ENCODE measurements at places on chromosomes 12 and 14.
A peak's percentile ranks its signal among the peaks of the same experiment; 100 is the strongest.

DNA sequence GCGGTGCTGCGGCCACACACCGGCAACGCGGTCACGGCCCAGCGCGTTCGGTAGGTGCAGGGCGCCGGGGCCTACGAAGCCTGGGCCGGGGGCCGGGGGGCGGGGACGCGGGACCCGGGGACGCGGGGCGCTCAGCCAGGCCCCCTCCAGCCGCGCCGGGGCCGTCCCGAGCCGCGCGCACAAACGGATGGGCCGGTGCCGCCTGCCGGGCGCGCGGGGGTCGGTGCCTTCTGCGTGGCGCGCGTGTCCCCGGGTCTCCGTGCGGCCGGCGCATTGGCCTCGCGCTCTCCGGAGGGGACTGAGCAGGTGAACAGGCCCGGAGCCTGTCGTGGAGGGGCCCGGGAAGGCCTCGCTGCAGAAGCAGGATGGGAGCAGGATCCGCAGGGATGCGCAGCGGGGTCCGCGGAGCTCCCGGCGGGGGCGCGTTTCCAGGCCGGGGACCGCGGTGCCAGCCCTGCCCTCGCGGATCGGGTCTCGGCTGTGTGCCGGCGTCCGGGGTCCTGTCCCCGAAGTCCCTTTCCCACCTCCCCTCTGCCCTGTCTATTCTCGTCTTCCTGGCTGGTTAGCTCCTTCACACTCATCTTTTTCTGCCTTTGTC is 421 bp downstream of the GLT1D1 start:
- no peak for DNase-seq

- peak; percentile 77 for DNase-seq
Measured at GRCh38 chr12:53746592-53747092, 5.1 kb downstream of the CISTR start.

- DNase-seq: peak; percentile 32
Measured at GRCh38 chr12:7142056-7142644, 12.0 kb downstream of the CLSTN3 start.

DNA sequence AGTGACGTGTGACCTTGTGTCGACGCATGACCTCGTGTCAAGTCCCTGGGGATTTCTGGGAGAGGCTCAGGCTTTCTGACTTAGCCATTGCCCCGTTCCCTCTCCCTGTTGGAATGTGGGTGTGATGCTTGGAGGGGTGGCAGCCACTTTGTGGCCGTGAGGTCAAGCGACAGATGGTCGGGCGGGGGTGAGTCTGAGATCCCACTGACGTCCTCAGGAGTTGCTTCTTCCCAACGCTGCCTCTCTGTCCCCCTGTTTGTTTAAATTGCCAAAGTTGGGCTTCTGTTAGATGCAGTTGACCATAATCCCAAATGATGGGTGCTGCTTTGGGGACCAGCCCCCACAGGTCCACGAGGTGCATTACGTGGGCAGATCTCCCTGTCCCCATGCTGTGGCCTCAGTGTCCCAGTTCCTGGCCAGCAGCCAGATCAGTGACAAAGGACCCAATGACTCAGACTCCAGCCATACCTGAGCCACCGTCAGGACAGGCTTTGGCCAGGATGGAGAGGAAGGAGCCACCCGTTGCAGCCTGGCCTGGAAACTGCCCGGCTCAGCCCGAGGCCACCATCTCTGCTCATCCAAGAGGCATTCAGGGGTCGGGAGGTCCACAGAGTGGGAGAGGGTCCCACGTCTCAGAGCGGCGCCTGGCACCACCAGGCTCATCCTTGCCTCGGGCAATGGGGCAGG is 34.4 kb upstream of the GALNT9 start:
- no peak for DNase-seq

- no peak for DNase-seq
Measured at GRCh38 chr12:109858764-109859163, 21.6 kb downstream of the GLTP start.

DNA sequence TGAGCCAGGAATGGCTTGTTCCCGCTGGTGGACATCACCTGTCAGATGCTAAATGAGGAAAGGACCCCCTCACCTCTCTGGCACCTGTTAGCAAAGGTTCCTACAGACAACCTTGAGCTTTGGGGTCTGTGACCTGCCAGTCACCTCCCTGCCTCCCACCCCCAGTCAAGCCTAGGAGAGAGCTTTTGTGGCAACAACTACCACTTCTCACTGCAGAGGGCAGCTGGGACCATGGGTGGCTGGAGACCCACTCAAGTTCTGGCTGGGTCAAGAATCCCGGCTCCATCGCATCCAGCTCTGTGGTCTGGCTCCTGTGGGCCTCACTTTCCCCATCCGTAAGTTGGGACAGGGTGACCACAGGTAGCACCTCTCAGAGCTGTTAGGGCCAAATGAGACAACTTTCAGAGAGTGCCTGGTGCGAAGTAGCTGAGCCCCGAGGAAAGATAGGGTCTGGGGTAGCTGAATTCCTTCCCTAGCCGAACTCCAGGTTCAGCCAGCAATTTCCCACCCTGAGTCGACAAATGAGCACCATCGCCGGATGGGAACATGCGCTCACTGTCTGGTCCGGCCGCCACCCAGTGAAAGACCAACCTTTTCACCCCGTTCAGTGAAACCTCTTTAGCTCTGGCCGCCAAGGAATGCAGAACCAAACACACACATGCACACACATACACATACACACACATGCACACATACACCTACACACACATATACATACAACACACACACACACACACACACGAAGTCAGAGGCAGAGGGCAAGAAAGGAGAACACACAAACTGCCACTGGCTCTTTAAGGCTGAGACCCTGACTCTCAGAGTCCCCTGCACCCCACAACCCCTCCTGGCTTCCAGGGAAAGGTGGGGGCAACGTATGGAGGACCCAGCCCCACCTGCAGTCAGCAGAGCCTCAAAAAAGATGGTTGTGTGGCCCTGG is 1.9 kb downstream of the TMEM119 start:
- DNase-seq: no peak

GRCh38 chr14:65035049-65035448 is 48.4 kb downstream of the FNTB start:
- no peak for DNase-seq

DNA sequence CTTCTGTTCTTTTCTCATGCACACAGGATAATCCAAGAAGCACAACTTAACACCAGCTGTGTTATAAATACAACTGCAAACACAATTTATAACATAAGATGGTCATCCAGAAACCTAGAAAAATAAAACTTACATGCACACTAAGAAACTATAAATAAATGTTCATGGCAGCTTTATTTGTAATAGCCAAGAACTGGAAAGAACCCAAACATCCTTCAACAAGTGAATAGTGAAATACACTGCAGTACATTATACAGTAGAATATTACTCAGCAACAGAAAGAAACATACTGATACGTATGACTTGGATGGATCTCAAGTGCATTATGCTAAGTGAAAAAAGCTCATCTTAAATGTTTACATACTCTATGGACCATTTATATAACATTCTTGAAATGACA is 132.7 kb downstream of the SPTSSA start:
- DNase-seq: no peak

DNA sequence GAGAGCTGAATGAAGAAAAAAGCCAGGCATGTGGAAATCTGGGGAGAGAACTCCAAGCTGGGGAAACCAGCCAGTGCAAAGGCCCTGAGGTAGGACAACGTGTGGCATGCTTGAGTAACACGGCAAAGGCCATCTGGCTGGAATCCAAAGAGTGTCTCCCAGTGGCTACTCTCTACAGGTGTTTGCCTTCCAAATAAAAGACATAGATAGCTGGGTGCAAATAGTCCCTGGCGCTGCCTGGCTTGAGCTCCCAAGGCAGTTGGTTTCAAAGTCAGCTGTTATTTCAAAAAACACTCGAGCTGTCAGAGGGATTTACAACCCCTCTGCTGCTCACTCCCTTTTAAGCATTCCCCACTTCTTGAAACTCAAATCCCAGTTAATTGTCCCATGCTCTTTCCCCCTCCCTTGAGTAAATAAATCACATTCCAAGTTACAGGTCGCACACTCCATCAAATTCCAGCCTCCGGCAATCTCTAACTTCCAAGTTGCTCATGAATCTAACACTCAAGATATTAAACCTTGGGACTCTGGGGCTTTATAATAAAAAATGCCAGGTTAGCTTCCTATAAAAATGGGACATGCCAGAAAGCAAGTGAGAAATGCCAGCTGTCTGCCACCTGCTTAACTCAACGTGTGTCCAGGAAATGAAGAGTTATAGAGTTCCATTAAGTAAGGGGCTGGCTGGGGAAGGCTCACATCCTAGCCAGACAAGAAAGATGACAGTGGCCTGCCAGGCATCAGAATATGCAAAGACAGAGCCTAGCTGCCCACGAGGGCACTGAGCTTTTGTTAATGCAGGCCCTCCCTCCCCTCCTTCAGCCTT is 133.6 kb upstream of the NOS1 start:
- DNase-seq: no peak

- DNase-seq: no peak
Measured at GRCh38 chr14:51727526-51727925, 75.8 kb downstream of the FRMD6 start.

GRCh38 chr14:22598896-22599244 is 770 bp downstream of the ABHD4 start:
- peak; percentile 7 for DNase-seq

- no peak for DNase-seq
Measured at GRCh38 chr12:58596381-58596780, 323.9 kb downstream of the LRIG3 start.

GRCh38 chr12:31407562-31407961 is 81.6 kb upstream of the SINHCAF start:
- no peak for DNase-seq

DNA sequence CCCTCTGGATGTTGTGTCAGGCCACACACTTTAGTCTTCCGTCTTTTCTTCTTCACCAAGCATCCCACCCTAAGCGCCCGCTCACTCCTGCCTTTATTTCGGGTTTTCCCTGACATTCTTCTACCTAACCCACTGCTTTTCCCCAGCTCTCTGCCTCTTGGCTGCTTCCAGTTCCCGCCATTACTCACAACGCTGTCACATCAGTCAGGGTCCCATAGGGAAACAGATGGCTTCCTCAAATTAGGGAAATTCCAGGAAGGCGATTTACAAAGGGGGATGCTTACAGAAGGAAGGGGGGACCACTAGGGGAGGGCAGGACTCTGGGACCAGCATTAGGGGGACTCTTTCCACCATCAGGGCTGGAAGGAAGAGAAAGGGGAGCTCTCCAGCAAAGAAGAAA is 9.2 kb upstream of the PPP1R13B start:
- DNase-seq: no peak

- DNase-seq: no peak
Measured at GRCh38 chr12:108515916-108516315, 839 bp downstream of the FICD start.

- peak; percentile 3 for DNase-seq
Measured at GRCh38 chr14:69543341-69544115, 31.1 kb downstream of the CCDC177 start.

DNA sequence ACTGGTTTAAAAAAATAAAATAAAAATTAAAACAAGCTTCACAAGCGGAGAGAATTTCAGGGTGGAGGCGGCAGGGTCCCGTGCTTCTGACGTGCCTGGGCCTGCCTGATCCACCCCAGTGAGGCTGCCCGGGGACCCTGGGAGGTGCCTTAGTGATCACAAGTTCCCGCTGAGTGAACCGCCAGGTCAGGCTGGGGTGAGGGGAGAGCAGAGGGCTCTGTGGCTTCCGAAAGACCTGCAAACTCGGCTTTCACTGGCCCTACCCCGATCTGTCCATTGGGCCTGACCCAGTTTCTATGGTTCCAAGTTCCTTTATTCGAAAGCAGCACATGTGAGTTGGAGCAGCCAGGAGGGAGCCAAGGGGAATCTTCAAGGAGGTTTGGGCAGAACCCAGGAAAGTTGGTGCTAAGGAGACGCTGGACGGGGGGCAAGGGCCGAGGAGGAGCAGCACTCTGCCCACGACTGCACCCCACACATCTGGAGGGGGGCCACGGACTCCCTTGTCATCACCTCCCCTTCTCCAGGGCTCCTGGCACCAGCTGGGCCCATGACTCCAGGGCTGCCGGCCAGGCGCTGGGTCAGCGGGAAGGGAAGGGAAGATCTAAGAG is 12.9 kb downstream of the MMP14 start:
- DNase-seq: no peak

DNA sequence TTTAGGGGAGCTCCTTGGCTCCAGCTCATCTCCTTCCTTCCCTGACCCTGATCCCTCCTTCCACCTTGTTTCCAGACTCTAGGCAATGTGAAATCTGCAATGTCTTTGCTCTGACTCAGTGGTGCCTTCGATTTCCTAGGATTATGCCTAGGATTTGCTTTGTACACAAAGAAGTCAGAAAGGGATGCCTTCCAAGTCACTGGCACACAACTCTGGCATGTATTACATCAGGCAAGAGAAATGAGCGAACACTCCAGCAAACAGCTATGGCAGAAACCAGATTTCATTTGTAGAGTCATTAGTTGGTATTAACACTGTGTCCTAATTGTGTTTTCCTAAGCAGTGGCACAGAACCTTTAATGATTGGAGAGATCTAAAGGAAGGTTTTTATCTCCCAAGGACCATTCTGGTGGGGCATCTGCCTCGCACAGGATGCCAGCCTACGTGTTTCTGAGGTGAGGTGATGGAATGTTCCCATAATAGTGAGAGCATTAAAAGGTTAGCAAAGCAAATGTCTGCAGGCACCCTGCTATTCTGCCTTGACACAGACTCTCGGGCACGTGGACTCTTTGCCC is 84.9 kb downstream of the WSCD2 start:
- no peak for DNase-seq

Data from activated T-helper 9 cell treated with anti-CD3 and anti-CD28 coated beads, Interleukin-2, amount 50 U/mL, for 16 hours (primary cell).